IMR-90 (cell line): ENCODE measurements at places on chromosomes 16 and 17. TPM values are rescaled to one million over a fixed set of nuclear protein-coding genes. Genes with fewer than 3 reads are reported as not detected.
A peak's percentile ranks its signal among the peaks of the same experiment; 100 is the strongest.

HS3ST2 gene
- not detected in 2 replicates for polyA plus RNA-seq

JPH3 gene
- polyA plus RNA-seq = 0.01 and 0.03 TPM in 2 replicates

DNA sequence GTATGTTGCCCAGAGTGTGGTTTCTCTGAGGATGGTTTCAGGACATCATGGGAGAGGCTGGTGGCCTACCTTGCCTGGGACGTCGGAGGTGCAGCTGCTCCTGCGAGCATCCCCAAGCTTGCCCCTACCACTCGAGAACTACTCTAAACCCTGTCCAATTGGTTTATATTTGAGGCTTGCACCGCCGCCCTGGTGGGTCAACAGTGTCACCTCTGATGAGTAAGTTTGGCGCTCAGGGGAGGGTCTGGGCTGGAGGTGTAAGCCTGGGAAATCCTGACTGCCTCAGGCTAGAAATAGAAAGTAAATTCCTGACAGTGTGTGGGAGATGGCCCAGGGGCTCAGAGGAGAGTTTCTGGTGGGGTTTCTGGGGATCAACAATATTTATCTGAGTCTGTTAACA lies 48.2 kb downstream of the CCDC42 start:
- H3K27ac ChIP-seq = peak overlapping the region; percentile 96
- DNase-seq = peak; percentile 36
- H3K27me3 ChIP-seq = no peaks in the 10 kb centered on the region
- no peaks in the 10 kb centered on the region for H3K36me3 ChIP-seq
- H3K4me3 ChIP-seq = no peak overlapping the region

DNA sequence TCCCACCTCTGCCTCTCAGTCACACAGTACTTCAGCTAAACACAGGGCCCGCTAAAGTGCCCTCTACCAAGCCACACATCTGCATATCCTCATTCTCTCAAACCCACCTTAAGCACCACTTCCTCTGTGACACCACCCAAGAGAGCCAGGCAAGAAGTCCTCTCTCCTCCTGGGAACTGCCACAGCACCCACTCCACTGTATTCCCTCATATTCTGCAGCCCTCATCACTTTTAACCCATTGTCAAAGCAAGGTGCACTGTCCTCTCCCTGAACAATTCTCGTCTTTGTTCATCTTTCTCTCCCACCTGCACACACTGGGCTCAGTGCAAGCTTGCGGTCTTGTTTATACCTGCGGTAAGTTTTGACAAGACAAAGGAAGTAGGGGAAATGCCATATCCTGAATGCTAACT lies 13.6 kb downstream of the CHD9 start:
- H3K27ac ChIP-seq = no peak overlapping the region
- no peak overlapping the region for H3K4me3 ChIP-seq
- no peaks in the 10 kb centered on the region for H3K27me3 ChIP-seq
- H3K36me3 ChIP-seq = peaks cover 4% of the 10 kb centered on the region

DNA sequence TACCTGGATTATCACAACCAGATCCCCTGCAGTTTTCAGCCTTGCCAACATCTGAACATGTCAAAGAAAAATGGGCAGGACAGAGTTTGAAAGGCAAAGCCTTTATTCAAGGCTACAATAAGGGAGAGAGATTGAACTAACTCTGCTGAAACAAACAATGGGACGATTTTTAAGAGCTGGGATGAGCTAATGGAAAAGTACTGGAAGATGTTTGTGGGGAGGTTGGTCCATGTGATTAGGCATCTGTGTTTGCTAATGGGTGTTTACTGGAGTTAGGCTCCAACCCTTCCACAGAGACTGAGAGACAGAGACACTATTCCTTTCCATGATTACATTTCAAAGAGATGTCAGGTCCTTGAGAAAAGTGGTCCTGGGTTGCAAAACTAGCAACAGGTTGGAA lies 35.0 kb upstream of the HSBP1 start:
- H3K27ac ChIP-seq = no peak overlapping the region
- H3K36me3 ChIP-seq = no peaks in the 10 kb centered on the region
- no peaks in the 10 kb centered on the region for H3K27me3 ChIP-seq

DNA sequence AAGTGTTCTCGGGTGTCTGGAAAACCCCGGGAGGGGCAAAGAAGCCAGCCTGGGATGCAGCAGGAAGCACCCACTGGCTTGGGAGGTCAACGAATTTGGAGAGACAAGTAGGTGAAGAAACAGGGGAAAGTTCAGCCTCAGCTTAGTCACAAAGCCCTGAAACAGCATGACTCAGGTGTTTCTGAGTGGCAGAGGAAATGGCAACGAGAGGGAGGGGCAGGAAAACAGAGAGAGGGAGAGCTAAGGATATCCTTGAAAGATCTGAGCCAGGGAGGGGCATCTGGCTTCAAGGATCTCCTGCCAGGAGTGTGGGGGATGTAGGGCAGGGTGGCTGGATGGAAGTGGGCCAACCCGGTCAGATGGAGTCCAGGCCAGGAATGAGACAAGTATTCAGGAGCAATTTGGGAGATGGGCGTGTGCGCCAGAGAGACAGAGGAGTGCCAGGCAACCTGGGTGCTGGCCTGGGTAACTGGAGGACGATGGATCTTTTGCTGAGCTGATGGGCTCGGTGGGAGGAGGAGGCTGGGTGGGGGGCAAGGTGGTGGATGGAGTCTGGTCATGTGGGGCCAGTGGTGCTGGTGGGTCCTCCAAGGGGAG lies 27.2 kb downstream of the ABCC3 start:
- H3K4me1 ChIP-seq = peaks cover 32% of the 10 kb centered on the region
- no peak overlapping the region for H3K4me3 ChIP-seq
- peaks cover 2% of the 10 kb centered on the region; the same call in 1 of the 2 replicates for H3K36me3 ChIP-seq
- H3K27me3 ChIP-seq = no peaks in the 10 kb centered on the region

- H3K27me3 ChIP-seq = peaks cover 14% of the 10 kb centered on the region
- H3K4me1 ChIP-seq = peaks cover 7% of the 10 kb centered on the region
- H3K27ac ChIP-seq = no peak overlapping the region
- H3K36me3 ChIP-seq = no peaks in the 10 kb centered on the region
- no peak for DNase-seq
These were observed 1.3 kb downstream of the SMPD3 start for GRCh38 chr16:68446681-68447652.

DNA sequence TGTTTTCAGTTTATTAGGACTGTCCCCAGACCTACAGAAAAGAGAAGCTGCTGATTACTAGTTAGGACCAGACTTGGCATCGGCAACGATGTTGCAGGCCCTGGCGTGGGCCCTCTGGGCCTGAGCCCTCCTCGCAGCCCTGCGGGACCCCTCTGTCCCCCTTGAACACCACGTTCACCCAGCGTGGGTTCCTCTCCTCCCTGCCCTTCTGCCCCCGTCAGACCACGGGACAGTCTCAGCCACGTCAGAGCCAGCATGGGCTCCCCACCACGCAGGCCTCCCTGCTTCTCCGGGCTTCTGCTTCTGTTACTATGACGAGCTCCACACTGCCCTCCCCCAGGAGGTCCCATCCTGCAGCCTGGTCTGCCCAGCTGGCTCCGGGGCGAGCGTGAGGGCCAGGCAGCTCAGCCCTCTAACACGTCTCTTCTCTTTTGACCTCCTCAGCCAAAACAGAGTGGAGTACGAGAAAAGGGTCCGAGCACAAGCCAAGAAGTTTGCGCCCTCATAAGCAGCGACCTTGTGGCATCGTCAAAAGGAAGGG lies 9.1 kb upstream of the BAIAP3 start:
- H3K36me3 ChIP-seq = peaks cover 53% of the 10 kb centered on the region
- H3K27me3 ChIP-seq = no peaks in the 10 kb centered on the region
- no peaks in the 10 kb centered on the region for H3K4me1 ChIP-seq
- no peak for DNase-seq
- H3K27ac ChIP-seq = no peak overlapping the region
